CD4-positive, alpha-beta T cell treated with Interleukin-2 at 100 ng/mL for 4 hours (primary cell): ENCODE measurements at places on chromosomes 2 and 18.

DNA sequence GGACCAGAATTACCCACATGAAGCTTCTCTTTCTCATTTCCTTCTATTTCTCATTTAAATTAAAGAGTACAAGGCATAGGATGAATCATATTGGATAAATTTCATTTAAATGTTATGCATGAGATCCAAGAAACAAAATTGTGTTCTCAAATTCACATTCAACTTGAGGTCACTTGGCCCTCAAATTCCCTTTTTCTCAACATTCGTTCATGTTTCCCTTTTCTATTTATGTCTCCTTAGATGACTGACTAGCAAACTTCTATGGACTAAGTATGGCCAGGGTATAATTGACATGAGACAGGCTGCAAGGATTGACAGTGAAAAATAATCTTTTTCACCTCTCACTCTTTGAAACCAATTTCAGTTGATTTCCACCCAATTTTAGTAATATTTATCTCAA lies 4.0 kb upstream of the LDLRAD4 start:
- DNase-seq, result no peak

DNA sequence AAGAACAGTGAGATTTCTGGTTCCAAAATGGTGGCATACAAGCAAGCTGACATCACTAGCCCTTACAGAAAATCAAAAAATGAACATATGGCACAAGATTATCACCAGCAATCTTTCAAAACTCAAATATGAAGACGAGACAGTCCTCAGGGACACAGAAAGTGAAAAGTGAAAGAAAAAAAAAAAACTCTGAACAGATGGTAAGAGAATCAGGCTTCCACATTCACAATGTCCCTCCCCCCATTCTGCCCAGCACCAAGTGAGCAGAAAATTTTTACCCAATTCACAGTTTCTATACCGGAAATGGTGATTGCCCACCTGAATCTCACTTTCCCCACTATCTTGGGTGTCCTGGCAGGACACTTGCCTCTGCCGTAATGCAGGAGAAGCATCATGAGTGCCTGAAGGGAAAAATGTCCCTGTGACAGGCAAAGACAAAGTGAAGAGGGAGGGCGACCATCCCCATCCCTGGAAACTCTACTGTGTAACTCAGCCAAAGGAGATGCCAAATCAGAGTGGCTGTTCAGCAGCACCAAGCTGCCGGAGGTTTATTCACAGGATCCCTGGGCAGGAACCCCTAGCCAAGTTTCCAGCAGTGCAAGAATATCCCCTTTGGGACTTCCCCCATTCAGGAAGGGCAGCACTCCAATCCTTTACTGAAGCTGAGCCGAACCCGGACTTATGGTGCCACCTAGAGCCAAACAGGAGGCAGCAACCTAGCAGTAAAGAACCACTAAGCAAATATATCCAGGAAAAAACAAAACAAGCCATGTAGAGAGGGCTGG lies 312.2 kb downstream of the LRATD1 start:
- no peak for DNase-seq

DNA sequence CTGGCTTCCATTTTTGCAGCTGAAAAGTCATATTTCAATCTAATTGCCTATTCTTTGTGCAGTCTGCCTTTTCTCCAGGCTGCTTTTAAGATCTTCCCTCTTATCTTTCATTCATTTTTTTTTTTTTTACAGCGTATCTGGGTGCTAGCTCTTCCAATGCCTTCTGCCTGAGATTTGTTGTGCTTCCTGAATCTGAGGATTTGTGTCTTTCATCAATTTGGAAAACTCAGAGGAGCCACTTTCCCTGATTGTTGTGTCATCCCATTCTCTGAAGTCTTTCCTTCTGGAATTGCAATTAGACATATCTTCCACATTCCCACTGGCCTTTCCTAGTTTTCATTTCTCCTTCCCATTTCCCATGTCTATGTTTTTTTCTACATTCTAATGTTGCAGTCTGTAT lies 21.9 kb upstream of the ACKR3 start:
- DNase-seq, result no peak

DNA sequence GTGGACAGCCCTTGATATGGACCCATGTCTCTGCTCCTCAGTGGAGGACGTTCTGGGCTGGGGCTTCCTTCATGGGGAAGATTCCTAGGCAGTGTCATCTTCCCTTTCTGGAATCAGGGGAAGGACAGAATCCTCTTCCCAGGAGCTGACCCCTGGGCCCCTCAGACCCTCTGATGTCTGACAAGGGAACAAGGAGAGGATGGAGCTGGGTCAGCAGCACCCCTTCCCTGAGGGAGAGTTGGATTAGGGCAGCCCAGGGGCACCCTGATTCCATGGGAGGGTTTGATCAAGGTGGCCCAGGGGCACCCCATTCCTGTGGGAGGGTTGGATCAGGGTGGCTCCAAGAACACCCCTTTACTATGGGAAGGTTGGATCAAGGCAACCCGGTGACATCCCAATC lies 86.5 kb downstream of the ACKR3 start:
- no peak for DNase-seq

DNA sequence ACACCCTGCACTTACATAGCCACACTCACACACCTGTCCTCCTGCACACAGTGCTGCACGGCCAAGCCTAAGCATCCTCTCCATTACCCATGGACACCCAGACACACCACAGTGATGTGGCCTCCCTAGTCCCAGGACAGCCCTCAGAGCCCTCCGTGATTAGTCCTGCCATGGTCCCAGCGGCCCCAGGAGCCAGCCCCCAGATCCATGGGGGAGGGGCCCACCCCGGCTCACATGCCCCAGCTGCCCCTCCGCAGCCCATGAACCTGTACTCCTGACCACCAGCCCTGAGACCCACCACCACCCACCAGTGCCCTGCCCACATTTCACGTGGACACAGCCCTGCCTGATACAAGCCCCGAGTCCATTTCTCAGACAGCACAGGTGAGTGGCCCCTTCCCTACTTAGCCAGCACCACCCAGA lies 8.1 kb upstream of the DUSP2 start:
- no peak for DNase-seq

DNA sequence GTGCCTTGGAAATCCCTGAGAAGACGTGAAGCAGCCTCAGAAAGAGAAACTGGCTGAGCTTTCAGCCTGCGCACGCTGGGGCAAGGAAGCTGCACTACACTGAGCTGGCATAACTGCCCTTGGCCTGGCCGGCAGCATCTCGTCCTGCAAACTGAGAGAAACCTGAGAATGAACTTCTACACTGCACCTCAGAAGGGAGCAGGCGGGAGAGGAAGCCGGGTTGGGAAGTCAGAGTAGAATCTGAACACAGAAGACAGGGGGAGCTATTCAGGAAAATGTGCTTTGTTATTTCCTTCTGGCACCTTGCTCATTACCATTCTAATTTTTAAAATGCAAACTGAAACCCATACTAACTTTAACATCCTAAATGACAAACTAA lies 70.9 kb downstream of the ZEB2 start:
- no peak for DNase-seq

DNA sequence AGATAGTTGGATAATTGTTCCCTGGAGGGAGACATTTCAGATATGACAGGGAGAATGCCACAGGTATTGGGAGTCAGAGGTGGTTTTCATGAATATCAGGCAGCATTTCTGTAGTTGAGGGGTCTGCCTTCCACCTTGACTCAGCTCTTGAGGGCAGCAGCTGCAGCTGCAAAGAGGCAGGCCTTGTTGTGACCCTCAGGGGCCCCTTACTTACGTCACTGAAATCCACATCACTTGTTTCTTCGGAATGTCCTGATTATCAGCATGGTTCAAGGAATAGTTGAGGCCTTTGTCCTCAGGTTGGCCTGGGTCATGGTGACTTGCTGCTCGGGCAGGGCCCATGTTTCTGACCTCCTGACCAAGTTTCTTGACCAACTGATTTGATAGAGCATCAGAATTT lies 46.9 kb downstream of the TMEM17 start:
- DNase-seq, result no peak

GRCh38 chr2:164826293-164827243 lies 15.1 kb downstream of the COBLL1 start:
- DNase-seq, result no peak

DNA sequence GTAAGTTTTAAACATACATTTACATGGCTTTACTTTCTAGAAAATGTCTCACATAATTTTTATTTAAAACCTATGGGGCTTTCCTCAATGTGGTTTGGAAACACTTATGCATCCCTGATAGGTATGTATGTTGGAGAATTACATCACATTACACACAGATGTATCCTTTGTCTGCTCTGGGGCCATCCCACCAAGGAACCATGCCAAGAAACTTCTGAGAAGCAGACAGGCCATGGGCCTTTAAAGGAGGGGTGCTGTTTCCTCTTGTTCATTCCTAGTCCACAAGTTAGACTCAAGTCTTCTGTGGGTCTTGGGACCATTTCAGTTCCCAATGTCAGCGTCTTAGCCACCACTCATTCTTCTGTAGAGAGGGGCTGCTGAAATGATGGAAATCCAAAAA lies 162.0 kb upstream of the SETBP1 start:
- DNase-seq, result no peak

DNA sequence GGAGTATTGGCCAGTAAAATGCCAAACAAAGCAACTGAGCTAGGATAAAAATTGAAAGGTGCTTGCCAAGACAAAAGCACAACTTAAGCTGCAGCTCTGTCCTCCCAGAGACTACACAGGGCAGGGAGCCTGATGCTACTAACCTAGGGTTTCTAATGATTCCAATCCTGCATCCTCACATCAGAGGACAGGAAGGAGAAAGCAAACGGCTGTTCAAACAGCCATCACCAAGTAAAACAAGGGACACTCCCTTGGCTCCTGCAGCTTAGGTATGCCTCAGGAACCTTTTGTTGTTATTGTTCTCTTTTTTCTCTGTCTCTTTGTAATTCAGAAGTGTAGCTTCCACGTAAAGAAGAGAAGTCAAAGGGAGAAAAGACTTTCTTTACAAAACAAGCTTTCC lies 99.5 kb downstream of the TCF4 start:
- DNase-seq, result no peak

GRCh38 chr18:75844146-75844545 lies 416.6 kb upstream of the SMIM21 start:
- no peak for DNase-seq

DNA sequence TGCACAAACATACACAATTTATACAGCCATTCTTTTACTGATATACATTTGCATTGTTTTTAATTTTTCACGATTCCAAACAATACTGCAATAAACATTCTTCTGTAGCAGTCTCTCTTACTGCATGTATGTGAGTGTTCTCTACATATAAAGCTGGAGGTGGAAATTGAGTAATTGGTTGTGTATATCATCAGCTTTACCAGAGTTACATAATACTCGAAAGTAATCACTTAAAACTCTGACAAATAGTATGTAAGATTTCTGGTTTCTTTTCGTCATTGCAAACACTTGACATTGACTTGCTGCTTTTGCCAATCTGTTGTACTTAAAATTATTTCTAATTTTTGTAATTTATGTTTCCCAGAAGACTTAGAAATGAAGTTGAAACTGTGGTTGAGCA lies 110.2 kb downstream of the TDRD15 start:
- DNase-seq, result no peak

DNA sequence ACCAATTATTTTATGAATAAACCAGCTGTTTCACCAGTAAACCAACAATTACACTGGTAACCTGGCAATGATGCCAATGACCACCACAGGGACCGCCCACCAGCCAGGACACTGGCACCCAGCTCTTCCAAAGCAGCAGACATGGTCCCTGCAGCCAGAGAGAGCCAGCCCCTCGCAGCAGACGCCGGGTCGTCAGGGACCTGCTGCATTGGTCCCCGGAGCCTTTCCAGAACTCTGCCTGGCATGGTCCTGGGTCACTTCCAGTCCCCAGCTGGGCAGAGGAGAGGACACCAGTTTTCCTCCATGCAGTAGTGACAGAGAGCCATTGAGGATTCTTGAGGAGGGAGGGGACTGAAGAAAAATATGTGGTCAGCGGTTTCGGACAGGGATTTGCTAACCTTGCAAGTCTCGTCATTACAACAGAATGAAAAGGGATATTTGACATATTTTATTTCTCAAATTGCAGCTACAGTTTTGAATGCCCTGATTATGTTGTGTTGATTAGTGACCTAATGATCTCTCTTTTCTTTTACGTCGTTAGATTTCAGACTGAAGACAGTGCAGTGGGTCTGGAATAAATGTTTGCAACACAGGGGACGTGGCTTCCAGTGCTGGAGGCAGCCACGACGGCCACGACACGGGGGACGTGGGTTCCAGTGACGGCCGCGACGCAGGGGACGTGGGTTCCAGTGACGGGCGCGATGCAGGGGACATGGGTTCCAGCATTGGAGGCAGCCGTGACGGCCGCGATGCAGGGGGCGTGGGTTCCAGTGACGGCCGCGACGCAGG lies 154.5 kb downstream of the TPO start:
- DNase-seq, result no peak

GRCh38 chr18:10419420-10420103 lies 34.9 kb upstream of the APCDD1 start:
- DNase-seq, result no peak

DNA sequence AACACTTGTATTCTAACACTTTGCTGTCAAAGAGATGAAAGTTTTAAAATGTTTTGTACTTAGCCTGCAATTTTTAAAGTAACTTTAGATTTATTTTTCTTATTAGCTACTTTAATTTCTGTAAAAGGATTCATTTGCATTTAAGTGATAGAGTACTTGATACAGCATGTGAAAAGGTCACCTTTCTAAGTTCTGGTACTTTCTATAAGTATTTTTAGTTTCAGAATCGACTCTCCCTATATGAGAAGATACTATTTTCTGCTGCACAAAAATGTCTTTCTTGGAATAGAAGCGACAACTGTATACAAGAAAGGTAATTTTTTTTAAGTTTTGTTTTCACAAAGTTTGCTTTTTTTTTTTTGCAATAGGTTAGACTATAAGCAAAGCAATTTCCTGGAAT lies 72.9 kb downstream of the METTL8 start:
- DNase-seq, result no peak

GRCh38 chr2:190849774-190850173 lies 30.8 kb upstream of the GLS start:
- DNase-seq, result no peak

GRCh38 chr2:84972207-84972783 lies 1.3 kb downstream of the KCMF1 start:
- no peak for DNase-seq

GRCh38 chr2:6946722-6947121 lies 29.5 kb downstream of the RNF144A start:
- peak; percentile 40 for DNase-seq

DNA sequence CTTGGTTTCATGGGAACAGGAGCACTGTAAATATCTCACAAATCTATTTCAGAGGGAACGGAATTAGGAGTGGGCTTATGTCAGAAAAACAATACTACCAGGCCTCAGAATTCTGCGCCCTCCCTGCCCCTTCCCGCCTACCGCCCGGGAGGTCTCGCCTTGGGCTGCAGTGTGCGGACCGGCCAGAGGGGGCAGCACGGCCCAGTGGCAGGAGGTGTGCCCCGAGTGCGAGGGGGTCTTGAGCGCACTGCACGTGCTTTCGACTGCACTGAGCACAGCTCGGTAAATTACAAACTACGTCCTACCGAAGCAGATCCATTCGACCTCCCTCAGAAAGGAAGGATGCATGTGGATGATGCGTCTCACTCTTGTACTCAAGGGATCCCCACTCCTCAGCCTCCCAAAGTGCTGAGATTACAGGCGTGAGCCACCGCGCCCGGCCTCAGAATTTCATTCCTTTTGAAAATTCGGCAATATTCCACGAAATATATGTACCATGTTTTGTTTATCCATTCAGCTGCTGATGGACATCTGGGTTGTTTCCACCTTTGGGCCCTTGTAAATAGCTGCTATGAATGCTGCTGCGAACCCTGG lies 297.0 kb downstream of the BCL2 start:
- DNase-seq, result no peak
